ENCODE measurements at places on chromosomes 5 and 9.
A peak's percentile ranks its signal among the peaks of the same experiment; 100 is the strongest.

- DNase-seq, result no peak
Measured at GRCh38 chr9:75834878-75835277, 55.6 kb upstream of the PCSK5 start.

GRCh38 chr5:177508837-177509236, 789 bp downstream of the DOK3 start:
- no peak for DNase-seq

- no peak for DNase-seq
Measured at GRCh38 chr9:134189145-134189469, 24.7 kb upstream of the RNU6ATAC start.

GRCh38 chr9:121362813-121363621, 7.0 kb downstream of the STOM start:
- DNase-seq, result no peak

- DNase-seq, result no peak
Measured at GRCh38 chr9:110170357-110171257, 37.4 kb downstream of the C9orf152 start.

GRCh38 chr5:169561893-169562292, 21.7 kb upstream of the SPDL1 start:
- DNase-seq, result no peak

- DNase-seq, result peak; percentile 65
Measured at GRCh38 chr5:50667653-50668595, 1.5 kb downstream of the PARP8 start.

- no peak for DNase-seq
Measured at GRCh38 chr5:76836181-76836580, 13.6 kb upstream of the S100Z start.

GRCh38 chr5:76469656-76470290, 66.7 kb downstream of the IQGAP2 start:
- DNase-seq, result no peak

- DNase-seq, result no peak
Measured at GRCh38 chr9:124260769-124261603, 3.2 kb downstream of the NEK6 start.

DNA sequence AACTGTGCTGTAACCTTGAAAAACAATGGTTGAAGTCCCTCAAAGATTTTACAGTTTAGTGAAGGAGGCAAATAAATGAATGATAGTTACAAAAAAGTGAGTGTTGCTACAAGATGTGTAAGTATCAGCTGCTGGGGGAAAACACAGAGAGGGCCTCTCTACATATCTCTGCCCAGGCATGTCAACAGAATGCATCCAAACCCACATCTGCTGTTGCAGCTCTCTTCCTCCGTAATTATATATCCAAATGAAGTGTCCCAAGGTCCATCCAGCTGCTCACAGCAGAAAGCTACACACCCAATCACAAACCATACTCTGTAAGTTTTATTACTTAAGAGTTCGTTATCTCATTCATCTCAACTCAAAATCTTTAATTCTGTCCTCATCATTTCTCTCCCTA, 584.6 kb downstream of the ANXA1 start:
- DNase-seq, result no peak

DNA sequence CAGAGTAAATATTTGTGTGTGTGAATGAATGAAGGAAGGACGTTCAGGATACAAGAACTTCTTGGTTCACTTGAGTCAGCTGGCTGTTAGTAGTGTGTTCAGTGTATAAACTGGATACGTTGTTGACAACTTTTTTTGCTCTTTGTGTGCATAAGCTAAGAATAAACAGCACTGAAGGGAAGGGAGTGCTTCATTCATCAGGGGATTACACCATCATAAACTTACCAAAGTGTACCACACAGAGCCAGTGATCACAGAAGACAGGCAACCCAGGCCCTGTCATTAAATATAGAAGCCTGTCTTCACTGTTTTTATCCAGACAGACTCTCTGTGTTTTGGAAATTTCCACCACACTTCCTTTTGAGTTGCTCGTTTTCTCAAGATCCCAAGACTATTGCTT, 55.5 kb upstream of the MEF2C start:
- no peak for DNase-seq

DNA sequence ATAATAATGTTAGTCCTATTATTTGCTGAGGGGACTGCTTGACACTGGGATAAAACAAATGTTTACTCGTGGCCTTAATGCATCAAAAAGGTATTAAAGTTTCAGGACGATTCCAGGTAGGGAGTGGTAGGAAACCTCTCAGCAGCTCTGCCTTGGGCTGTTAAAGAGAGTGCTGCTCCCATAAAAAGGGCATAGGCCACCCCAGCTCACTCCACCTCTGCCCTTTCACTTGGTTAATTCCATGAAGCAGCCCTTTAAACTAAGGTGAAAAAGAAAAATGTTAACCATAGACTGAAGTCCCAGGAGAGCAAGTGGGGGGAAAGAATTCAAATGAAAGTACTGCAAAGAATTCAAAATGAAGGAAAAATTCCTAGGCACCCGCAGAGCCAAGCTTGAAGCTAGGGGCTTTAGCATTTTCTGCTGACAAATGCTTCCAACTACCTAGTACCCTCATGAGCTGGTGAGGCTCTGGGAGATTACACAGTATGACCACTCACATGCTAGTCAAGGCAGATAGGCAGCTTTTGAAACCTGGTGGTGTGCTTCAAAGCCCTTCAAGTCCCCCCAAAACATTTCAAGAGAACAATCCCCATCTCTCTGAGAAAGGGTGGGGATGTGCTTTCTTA, 8.5 kb downstream of the KLF9 start:
- no peak for DNase-seq

DNA sequence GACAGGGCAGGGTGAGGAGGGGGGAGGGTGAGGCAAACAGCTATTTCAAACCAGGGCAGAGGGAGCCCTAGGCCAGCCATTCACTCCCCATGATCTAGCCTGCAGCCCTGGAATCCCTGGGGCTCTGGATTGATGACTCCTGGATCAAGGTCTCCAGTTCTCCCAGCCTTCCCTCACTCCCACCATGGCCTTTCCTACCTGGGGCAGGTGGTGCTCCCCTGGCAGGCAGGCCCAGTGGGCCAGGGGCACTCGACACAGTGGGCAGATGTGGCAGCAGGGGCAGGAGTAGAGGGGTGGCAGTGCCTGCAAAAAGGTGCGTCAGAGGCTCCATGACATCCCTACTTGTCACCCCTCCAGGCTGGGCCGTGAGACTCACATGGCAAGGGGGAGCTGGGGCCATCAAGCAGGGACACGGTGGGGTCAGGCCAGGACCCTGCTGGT, 6.0 kb downstream of the KIF12 start:
- DNase-seq, result no peak

GRCh38 chr9:133037775-133038515, 7.1 kb downstream of the GTF3C5 start:
- DNase-seq, result no peak

- no peak for DNase-seq
Measured at GRCh38 chr5:172165465-172165864, 22.6 kb downstream of the STK10 start.

- DNase-seq, result no peak
Measured at GRCh38 chr5:135089912-135090311, 55.9 kb upstream of the PITX1 start.

DNA sequence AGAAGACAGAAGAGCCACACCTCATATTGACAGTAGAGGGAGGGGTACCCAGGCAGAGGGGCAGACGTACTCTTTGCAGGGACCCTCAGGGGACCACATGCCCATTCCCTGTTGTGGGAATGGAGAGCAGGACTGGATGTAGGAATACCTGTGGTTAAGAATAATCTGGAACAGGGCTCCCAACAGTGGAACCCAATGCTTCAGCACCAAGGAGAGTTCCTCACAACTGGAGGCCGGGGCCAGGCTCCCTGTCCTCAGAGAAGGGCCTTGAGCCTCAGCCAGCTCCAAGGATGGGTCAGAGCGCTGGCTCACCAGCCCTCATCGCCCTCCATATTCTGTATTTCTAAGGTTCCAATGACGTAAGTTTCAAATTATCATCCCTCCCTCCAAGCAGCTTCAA, 7.4 kb upstream of the SHC3 start:
- no peak for DNase-seq

DNA sequence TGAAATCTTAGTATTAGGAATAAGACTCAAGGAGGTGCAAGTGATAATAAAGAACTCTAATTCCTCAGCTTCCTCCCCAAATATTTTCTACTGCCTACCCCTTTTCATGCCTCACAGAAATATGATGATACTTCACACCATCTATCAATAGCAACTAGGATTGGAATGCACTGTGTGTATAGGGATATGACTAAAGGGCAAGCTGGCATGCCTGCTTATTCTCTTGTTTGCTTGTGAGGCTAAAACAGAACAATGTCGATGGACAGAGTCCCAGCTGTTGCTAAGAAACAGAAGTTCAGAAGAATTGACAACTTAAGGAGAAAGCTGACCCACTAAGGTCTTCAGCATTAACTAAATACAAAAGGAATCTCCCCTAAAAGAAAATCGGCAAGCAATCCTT, 9.7 kb upstream of the CHD1 start:
- DNase-seq, result no peak

- DNase-seq, result no peak
Measured at GRCh38 chr5:129747572-129748407, at the start of gene MINAR2. Gene MINAR2 (plus strand): TSS chr5:129748094. CDS start chr5:129748191, 97 bp downstream.

DNA sequence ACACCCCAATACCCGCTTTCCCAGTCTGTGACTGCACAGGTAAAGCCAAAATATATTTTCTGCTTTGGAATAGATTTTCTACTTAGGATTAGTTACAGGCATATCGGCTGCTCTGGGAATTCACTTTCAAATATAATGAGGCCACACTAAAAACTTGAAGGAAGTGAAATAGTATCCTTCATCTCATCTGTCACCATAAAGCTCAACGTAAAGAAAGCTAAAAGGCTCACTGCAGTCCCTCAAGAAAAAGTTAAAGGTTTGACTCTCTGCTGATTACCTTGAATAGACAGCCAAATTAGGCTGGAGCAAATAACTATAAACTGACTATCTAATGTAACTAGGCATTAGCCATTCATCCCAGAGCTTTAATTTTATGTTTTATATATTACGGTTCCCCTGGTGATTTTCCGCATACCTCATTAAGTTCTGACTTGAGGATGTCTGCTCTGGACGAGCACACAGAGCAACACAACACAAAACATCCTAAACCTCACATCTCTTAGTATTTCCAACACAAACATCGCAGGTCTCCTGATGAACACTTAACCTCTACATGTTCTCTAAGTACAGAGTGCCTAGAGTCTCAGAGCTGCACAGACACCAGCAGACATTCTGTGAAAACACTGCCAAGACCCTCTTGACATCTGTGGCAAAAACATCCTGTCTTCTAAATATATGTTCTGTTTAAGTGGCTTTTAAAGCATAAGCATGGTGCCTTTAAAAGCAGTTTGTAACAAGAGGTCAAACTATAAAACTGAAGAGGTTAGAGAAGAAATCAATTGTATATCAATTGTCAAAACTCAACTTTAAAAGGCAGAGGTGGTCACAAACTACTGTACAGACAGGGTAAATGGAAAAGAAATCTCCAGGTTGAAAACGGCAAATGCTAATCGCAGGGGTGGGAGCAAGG, 35.4 kb downstream of the ELAVL2 start:
- DNase-seq, result no peak

DNA sequence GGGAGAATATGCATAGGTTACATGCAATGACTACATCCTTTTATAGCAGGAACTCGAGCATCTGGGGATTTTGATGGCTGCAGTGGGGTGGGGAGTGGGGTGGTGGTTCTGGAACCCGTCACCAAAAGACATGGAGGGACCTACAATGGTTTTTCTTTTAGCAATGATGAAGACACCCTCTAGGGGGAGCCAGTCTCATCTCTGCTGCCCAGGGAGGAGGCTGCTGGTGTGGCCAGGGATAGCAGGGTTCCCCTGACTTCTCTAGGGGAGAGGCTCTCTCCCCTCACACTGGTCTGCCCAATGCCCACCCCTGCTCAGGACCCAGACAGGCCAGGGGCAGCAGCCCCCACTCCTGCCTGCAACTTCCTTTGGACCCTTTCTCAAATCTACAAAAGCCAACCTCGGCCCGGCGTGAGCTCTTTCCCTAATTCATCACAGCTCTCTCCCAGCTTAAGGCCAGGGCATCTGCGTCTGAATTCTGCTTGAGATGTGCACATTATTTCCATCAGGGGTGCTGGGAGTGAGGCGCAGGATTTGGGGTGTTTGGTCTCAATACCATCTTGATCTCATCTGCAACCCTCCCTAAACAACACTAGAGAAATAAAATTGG, 73.6 kb upstream of the RETREG1 start:
- DNase-seq, result no peak

GRCh38 chr9:126506361-126507317, 107.1 kb upstream of the LMX1B start:
- DNase-seq, result no peak

DNA sequence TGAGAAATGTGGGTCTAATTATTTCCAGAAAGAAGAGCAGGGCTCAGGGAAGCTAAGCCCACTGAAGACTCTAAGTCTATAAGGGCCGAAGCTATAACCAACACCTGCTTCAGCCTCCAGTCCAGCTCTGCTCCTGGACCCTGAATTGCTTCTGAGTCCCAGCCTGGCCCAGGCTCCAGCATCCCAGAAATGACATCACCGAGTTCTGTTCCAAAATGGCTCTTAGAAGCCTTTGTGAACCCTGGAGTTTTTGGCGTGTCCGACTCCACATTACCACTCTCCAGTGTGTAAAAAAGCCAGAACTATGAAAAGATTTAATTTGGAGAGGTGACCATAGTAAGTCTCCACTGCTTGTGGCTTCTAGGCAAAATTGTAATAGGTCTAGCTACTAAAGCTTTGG, 289.9 kb downstream of the SLIT3 start:
- DNase-seq, result no peak

- no peak for DNase-seq
Measured at GRCh38 chr9:121692606-121693387, 41.4 kb downstream of the DAB2IP start.

- no peak for DNase-seq
Measured at GRCh38 chr5:31860278-31860677, 221.3 kb downstream of the PDZD2 start.

GRCh38 chr9:136343121-136343883, 16.0 kb downstream of the GPSM1 start:
- no peak for DNase-seq

- DNase-seq, result no peak
Measured at GRCh38 chr9:5909976-5910375, 19.3 kb downstream of the MLANA start.

DNA sequence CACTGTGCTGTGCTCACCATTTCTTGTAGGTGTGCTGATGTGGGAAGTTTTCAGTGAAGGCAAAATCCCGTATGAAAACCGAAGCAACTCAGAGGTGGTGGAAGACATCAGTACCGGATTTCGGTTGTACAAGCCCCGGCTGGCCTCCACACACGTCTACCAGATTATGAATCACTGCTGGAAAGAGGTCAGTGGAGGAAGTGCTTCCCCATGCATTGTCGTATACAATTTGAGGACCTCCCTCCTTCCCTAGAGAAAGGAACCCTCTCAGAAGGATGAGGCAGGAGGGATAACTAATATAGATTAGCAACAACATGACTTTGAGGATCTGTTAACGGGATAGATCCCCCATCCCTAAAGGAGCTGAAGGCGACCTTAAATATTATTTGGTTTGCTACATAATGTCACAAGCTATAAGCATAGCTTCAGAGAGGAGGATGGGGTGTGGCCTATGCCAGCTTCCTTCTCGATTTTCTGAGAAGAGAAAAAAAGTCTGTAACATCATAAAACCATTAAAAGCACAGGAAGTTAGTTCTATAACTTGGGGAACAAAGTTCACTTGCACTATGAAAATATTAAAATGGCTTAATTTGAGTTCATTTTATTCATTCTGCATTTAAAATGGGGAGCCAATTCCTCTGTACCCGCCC, 17.0 kb upstream of the CYFIP2 start:
- no peak for DNase-seq

GRCh38 chr9:20930836-20931235, 100.6 kb downstream of the HACD4 start:
- DNase-seq, result no peak

GRCh38 chr9:19290103-19290502, 59.6 kb downstream of the DENND4C start:
- no peak for DNase-seq

GRCh38 chr9:110752766-110753165, 84.2 kb downstream of the MUSK start:
- DNase-seq, result no peak
